ENCODE measurements at places on chromosomes 16 and 17.

- DNase-seq: no peak
Observed at GRCh38 chr17:36665417-36665816, 64.0 kb downstream of the MRM1 start.

DNA sequence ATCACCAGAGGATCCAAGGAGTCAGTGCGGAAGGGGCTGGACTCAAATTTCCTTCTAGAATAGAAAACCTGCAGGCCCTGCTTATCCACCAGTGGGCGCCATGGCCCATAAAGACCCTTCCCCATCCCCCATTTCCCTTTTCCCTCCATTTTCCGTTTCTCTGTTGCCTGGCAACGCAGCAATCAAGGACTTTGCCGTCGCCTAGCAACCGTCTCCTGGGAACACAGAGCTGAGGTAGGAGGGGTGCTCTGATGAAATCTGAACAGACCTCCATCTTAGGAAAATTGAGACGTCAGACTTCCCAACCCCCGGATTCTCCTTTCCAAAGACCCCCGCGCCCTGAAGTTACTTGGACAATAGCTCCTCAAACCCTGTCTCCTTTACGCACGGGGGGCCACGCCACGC, 5.7 kb downstream of the DLG4 start:
- no peak for DNase-seq

GRCh38 chr17:41629826-41630670, 5.7 kb upstream of the KRT17 start:
- DNase-seq: no peak

DNA sequence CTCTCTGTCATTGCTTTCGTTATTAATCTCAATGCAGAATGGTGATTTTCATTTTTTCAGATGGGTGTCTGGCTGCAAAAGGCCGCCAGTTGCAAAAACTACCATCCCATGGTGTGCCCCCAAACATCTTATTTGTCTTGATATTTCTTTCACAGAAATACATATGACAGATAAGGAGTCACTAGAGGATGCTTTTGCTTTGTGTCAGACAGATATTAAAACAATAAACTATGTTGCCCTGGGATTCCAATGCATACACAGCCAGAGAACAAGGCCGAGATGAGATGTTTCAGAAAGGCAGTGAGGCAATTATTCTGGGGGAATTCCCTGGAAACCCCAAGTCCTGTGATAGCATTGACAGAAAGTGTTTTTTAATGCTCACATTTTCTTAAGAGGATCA, 307.7 kb downstream of the RBFOX1 start:
- DNase-seq: no peak

DNA sequence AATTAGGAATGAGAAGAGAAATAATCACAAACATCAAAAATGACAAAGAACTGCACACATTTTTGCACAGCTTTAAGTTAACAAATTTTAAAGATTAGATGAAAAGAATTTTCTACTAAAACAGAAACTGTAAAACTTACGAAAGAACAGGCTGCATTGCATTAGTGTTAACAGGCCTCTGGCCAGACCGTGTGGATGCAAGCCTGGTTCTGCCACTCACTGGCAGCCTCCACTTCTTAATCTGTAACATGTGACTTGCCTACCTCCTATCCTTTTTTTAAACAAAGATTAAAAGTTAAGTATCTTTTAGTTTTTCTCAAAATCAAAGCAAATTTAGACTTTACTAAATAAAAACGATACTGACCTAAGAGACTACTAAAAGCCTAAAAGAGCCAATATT, 37.5 kb downstream of the CREBBP start:
- no peak for DNase-seq

DNA sequence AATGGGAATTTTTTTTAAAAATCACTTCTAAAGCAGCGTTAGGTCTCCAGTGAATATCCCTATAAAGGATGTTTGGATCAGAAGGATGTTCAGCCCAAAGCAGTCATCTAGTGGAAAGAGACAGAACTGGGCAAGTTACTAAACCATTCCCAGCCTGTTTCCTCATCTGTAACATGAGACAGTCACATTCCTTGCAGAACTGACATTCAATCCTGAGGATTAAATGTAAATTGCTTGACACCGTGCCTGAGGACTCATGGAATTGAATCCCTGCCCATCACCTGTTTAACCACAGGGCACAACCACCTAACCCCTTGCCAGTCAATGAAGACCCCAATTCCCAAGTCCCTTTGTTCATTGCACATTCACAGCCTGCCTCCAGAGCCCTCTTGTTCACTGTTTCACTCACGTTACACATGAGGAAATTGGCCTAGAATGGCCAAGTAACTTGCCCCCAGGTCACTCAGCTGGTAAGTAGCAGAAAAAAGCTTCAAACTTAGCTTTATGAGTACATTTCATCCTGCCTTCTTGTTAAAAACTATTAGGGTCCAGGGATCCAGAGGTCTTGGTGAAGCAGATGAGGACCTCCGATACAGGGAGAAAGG, 1.4 kb downstream of the CMTM2 start:
- no peak for DNase-seq

- no peak for DNase-seq
Observed at GRCh38 chr17:60345233-60345632, 46.7 kb downstream of the USP32 start.

DNA sequence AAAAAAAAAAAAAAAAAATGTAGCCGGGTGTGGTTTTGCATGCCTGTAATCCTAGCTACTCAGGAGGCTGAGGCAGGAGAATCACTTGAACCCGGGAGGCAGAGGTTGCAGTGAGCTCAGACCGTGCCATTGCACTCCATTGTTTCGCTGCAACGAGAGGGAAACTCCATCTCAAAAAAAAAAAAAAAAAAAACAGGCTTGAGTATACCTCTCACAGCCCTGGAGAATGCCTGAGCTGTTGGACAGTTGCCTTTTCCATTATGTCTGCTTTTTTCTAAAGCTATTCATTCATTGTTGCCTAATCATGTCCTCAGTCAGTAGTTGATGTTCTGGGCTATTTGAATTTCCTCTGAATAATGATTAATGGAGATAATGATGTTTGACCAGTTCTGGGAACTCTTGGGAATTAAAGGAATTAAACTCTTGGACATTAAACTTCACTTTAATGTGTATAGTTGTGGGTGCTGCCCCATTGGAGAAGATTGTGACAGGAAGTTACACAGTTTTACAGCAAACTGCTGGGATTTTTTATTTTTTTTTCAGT, 11.8 kb downstream of the HMOX2 start:
- no peak for DNase-seq

GRCh38 chr17:57767561-57767960, 22.5 kb upstream of the CCDC182 start:
- no peak for DNase-seq

GRCh38 chr17:16448490-16448889, 33.1 kb downstream of the TRPV2 start:
- no peak for DNase-seq

Data from substantia nigra (tissue), 51 donors.